ENCODE measurements at places on chromosomes 2 and 18.
A peak's percentile ranks its signal among the peaks of the same experiment; 100 is the strongest.

DNA sequence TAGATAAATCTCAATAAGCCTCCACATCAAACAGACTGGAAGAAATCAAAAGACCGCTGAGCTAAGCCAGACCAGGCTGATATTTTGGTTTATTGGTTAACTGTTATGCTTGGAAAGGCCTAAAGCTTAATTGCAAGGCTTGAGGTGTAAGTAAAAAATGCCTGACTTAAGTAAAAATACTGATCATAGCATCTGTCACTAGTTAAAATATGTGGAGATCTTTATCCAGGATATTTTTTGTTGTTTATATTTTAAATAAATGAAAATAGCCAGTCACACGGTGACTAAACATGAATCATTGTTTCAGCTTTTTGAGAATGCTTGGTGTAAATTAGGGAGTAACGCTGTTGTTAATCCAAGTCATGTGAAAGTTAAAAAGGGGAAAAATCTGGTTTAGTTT lies 127.9 kb downstream of the THADA start:
- DNase-seq, result peak; percentile 81

DNA sequence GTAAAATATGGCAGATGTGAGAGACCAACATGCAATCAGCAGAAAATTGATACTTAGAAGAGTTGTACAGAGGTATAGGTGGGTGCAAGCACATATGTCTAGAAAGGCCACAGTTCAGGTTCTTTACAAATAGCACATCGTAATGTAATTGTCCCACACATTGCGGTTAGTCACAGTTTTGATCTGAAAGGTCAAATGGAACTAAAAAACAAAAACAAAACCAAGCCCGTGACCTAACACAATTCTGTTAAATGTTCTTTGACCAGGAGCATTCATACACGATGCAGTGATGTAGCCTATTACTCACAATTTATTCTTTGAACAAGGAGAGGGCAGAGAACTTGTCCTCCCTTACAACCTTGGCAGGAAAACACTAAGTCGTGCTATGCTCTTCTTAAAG lies 108.9 kb upstream of the MAP4K3 start:
- no peak for DNase-seq

GRCh38 chr2:96913398-96914202 lies 43.7 kb upstream of the SEMA4C start:
- no peak for DNase-seq

- DNase-seq, result peak; percentile 46
Measured at GRCh38 chr2:134446383-134447017, 192.6 kb downstream of the MGAT5 start.

DNA sequence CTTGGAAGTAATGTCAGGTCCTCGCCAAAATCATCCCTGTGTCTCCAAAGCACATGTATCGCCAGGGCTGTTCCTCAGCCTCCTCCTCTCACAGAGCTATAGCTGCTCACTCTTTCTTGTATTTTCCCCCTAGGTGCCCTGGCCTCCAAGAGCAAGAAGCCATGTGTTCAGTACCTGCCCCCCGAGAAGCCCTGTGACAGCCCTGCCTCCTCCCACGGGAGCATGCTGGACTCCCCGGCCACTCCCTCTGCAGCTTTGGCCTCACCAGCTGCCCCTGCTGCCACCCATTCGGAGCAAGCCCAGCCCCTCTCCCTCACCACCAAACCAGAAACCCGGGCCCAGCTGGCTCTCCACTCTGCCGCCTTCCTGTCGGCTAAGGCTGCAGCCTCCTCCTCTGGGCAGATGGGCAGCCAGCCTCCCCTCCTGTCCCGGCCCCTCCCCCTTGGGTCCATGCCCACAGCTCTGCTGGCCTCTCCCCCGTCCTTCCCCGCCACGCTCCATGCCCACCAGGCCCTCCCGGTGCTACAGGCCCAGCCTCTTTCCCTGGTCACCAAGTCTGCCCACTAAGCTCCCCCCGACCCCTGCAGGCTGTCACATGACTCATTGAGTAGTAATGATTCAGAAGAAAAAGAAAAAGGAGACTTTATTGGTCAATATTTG lies 18.8 kb downstream of the TGOLN2 start:
- no peak for DNase-seq

DNA sequence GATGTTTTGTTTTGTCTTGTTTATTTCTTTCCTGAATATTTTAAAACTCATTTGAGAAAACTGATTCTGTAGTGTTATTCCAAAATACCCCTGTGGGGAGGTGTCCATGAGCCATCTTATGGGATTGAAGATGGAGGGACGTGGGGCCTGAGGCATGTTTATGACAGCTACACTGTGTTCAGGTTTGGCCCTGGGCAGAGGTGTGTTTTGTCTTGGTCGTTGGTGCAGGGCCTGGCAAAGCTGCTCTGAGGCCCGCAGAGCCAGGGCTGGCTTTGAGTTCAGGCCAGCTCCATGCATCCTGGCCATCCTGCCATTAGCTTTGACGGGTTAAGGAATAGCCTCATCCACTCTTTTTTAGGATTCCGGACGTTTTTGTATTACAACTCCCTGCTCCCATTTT lies 68.9 kb downstream of the TMEM18 start:
- DNase-seq, result no peak

GRCh38 chr2:135299658-135300244 lies 231.3 kb downstream of the ZRANB3 start:
- DNase-seq, result peak; percentile 65

- DNase-seq, result peak; percentile 39
Measured at GRCh38 chr2:15059870-15060512, 427.5 kb downstream of the LRATD1 start.

DNA sequence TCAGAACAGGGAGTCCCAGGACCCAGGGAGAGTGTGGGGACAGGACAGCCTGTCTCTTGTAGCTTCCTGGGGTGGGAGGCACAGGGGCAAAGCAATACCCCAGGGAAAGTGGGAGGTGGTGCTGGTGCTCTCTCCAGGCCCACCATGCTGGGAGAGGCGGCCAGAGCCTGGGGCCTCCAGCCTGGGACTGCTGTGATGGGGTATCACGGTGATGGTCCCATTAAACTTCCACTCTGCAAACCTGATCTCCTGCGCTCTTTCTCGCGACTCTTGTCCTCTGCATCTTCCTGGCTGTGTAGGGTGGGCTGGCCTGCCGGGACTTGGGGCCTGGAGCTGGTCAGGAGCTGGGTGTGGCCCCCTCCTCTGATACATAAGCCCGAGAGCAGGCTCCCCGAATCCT lies 8.0 kb upstream of the CAPN10 start:
- DNase-seq, result no peak

DNA sequence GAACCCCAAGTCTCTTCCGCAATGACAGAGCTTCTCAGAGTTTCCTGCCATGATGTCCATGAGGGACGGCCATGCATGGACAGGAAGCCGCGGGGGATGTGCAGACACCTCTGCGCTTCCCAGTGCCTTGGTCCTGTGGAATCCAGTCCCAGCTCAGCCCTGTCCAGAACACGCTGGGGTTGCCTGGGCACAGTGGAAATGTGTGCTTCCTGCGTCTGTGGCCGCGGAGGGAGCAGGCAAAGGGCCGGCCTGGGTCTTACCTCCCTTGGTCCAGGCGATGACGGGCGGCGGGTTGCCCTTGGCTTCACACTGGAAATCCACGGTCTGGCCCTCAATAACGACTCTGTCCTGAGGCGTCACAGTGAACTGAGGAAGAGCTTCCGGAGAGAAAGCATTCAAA lies 79.6 kb downstream of the PXDN start:
- no peak for DNase-seq

DNA sequence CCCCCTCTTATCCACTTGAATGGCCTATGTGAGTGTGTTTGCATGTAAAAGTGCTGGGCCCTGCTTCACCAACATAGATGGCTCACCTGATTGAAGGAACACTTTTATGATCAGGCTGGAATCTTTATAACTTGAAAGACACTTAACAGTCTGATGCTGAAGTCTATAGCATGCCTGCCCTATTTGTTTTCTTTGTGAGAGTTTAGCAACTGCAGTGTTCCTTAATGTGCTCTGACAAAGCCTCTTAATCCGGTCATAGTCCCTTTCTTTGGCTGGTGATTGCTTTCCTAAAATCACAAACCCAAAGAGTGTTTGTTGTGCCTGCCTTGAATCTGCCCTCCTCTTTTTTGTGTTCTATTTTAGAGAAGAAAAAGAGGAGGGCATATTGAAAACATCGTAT lies 1382.8 kb upstream of the CELF4 start:
- no peak for DNase-seq

Data from bronchial epithelial cell (primary cell).